ENCODE measurements at places on chromosomes 5 and 9.

DNA sequence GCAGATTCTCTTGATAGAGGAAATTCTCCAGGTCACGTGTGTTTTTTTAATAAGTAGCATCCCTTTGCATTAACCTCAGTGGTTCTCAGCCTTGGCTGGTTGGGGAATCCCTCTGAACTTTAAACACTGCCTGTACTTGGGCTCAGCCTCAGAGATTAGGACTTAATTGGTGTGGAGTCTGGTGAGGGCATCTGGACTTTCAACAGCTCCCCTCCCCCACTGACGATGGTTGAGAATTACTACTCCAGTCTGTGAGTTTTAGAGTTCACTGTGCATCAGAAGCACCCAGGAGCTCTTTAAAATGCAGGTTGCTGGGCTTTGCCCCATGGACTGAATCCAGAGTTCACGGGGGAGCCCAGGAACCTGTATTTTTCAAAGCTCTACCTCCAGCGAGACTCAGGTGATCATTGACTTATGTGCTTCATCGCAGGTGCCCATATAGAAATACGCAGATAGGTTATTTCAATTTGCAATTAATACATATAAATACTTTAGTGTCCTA, 71.4 kb downstream of the DAPK1 start:
- DNase-seq = no peak

DNA sequence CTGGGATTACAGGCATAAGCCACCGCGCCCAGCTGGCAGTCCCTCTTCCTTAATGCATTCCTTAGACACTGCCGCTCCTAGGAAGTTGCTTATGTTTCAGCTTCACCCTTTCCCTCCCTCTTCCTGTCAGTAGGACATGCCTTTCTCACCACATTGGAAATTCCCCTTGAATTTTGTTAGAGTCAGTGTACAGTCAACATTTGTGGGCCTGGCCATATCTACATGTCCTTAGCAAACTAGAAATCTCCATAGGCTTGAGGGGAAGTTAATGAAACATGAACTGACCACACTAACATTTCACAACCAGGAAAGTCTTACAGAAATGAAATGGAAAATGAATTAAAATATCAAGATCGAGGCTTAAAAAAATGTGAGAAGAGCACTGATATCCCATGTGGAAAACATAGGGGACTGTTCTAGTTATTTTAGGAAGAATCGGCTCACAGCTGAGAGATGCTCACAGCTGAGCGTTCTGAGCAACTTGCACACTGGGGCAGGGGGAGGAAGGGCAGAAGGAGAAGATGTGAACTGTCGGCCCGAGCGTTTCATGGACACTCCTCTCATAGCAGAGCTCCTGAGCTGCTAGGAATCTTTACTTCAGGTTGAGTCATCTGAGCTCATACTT, 21.1 kb upstream of the LVRN start:
- peak; percentile 66 for DNase-seq

GRCh38 chr5:19626211-19626610, 361.8 kb downstream of the CDH18 start:
- peak; percentile 28 for DNase-seq

DNA sequence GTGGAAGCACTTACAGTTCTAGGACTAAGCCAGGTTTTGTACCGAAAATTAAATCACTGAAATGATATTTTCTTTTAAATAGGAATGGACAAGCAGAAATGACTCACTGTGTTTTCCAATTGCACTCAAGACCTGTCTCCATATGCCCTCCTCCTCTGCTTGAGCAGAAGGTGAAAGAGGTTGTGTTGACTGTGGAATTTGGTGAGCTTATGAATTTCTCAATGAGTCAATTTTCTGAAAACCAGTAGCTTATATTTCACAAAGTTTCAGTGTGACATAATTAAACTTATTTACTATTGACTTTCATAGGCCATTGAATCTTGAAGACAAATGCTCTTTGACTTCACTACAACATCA, 249.9 kb downstream of the NPR3 start:
- DNase-seq = no peak

GRCh38 chr5:3659907-3660306, 64.3 kb downstream of the IRX1 start:
- peak; percentile 18 for DNase-seq

- DNase-seq = no peak
Observed at GRCh38 chr9:99885747-99886146, 20.7 kb upstream of the STX17 start.

- no peak for DNase-seq
Observed at GRCh38 chr5:179055436-179055835, 4.7 kb upstream of the ZNF354C start.

DNA sequence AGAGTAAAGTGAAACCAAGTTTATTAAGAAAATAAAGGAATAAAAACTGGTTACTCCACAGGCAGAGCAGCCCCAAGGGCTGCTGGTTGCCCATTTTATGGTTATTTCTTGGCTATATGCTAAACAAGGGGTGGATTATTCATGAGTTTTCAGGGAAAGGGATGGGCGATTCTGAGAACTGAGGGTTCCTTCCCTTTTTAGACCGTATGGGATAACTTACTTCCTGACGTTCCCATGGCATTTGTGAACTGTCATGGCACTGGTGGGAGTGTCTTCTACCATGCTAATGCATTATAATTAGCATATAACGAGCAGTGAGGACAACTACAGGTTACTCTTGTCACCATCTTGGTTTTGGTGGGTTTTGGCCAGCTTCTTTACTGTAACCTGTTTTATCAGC, 323.9 kb upstream of the PTGER4 start:
- no peak for DNase-seq

DNA sequence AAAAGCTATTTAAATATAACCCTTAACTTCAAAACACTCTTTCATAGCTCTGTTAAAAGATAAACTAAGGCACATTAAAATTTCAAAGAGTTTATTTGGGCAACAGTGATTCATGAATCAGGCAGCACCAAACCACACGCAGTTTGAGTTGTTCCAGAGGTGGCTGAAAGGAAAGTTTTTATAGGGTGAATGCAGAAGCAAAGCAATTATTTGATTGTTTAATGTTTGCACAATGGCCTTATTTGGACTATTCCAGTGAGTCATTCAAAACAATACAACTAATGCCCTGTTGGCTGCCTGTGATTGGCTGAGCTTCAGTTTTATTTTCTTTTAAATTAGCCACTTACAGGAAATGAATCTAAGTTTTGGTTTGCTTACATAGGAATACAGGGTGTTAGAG, 125.3 kb downstream of the CEP120 start:
- no peak for DNase-seq

GRCh38 chr5:76724871-76725270, 8.9 kb downstream of the F2R start:
- DNase-seq = no peak

GRCh38 chr9:121768416-121769015, 117.1 kb downstream of the DAB2IP start:
- no peak for DNase-seq

- DNase-seq = no peak
Observed at GRCh38 chr5:13746026-13746425, 198.5 kb downstream of the DNAH5 start.

GRCh38 chr5:160640406-160640805, 211.6 kb downstream of the ATP10B start:
- DNase-seq = no peak

GRCh38 chr9:90946982-90947381, 145.4 kb downstream of the SYK start:
- DNase-seq = no peak

DNA sequence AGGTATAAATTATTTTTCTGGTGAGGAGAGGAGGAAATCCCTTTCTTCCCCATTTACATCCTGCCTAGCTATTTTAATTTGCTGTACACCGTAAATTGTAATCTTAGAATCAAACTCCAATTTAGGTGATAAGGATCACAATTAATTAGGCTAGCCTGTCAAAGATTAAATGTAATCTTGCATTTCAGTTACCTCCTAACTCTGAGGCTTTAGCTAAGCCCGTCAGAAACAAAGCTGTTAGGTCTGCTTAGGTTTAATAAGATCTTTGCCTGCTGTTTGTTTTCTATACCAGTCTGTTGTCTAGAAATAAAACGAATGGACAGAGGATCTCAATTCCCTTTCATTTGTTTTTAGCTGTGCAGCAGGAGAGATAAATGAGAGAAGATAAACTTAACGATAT, 51.5 kb downstream of the PIK3R1 start:
- no peak for DNase-seq

DNA sequence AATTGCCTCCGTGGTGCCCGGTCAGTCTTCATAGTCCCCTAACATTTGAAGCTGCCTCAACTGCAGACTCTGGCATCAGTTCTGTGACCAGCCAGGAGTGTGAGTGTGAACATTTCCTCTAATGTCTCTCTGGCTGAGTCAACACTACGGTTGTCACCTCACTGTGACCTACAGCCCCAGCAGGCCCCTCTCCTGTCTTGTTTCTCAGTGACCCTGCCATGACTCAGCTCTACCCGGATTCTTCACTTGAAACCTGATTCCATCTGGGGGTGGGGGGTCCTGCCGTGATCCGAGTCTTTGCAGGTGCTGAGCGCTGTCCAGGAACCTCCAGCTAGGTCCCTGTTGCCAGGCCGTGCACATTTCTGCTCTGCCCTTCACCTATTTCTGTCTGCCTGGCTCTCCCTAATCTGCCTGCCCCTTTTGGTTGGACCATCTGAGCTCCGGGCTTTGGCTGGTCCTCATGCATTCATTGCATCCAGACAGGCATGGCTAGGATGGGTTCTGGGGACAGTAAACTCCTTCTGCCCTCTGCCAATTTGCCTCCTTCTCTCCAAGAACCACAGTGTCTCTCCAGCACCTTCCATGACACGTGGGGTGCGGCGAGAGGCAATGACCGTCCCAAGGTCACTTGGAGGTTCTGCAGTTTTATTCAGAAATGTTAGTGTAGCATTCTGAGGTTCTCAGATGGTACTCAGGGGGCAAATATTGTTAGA, 24.2 kb downstream of the STC2 start:
- no peak for DNase-seq

- DNase-seq = no peak
Observed at GRCh38 chr5:38557308-38557710, 863 bp upstream of the LIFR start.

- DNase-seq = peak; percentile 56
Observed at GRCh38 chr5:116696366-116696765, 121.7 kb upstream of the SEMA6A start.

DNA sequence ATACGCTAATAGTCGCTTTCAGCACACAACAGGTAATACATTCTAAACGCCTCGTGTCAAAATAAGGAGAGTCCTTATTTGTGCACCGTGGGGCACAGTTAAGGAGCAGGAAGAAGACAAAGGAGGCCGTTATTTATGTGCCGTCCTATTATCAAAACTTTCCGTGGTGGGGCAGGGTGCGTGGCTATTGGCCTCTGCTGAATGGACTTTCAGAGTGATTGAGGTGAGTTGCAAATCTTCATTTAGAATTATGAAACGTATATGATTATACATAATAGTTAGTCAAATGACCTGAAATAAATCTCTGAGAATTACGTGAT, 833 bp downstream of the C5orf24 start:
- DNase-seq = no peak

Data from muscle of back (tissue), 13 donors.